Activated B cell treated with CpG ODN at 0.5 μM for 24 hours (primary cell): ENCODE measurements at places on chromosomes 2 and 18. TPM values are rescaled to one million over a fixed set of nuclear protein-coding genes. Genes with fewer than 3 reads are reported as not detected.

DNA sequence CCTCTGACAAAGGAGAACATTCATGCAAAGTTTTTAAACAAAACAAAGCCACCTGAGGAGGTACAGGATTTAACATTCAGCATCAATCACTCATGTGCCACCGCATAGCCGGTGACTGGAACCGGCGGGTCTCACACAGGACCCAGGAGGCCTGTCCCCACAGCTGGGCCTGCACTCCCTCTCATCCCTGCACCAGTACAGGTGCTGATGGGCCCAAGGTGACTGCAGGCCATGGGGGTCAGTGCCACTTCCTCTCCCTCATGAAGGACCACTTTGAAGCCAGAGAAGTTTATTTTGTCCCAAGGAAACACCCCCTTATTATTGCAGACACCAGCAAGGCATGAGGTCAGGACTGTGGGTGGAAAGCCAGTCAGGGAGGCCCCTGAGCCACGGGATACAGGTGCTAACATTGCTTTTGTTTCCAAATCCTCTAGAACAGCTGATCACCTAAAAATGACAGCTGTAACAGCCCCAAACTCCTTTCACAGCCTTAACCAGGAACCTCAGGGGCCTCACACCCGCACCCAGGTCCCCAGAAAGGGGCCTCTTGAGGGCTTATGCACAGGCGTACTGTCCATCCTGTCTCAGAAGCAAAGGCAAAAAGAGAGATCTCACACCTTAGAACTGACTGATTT, 14.0 kb downstream of the PARD6G start:
- DNase-seq: no peak

DNA sequence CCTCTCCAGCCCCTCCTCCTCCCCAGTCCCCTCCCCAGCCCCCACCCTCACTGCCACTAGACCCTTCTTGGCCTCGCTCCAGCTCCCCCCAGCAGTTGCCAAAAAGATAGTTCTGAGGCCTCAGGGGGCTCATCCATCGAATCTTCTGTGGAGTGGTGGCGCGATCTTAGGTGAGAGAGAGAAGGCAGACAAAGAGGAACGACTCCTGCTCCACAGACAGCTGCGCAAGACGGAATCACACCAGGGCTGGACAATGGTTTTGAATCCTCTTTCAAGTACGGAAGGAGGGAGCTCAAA, 68.1 kb downstream of the LAMA3 start:
- no peak for DNase-seq

GRCh38 chr18:44798433-44799048, 117.9 kb downstream of the SETBP1 start:
- DNase-seq: no peak

The MEP1B gene
- total RNA-seq: 0.09 TPM in 1 of 2 replicates, not detected in the other

- no peak for DNase-seq
Measured at GRCh38 chr18:68121308-68121707, 593.6 kb downstream of the TMX3 start.

- no peak for DNase-seq
Measured at GRCh38 chr2:196415384-196415783, 224.1 kb upstream of the CCDC150 start.

- DNase-seq: no peak
Measured at GRCh38 chr2:30567317-30567716, 120.3 kb downstream of the LCLAT1 start.

The CNDP1 gene
- total RNA-seq: 0.15 and 0.33 TPM in 2 replicates

GRCh38 chr2:113162869-113163268, 10.9 kb upstream of the PSD4 start:
- DNase-seq: no peak

The DAPL1 gene
- not detected in 2 replicates for total RNA-seq

The GPR35 gene
- total RNA-seq: 1.6 TPM in 2 replicates

GRCh38 chr2:207528980-207529329, 807 bp upstream of the CREB1 start:
- DNase-seq: no peak
